ENCODE measurements at places on chromosomes 3 and 15. TPM values are rescaled to one million over a fixed set of nuclear protein-coding genes. Genes with fewer than 3 reads are reported as not detected.

GRCh38 chr3:180684807-180685206, 5.5 kb upstream of the CCDC39 start:
- no peak for DNase-seq
- peaks cover 38% of the 10 kb centered on the region for H3K27me3 ChIP-seq
- no peak overlapping the region for H3K27ac ChIP-seq
- H3K36me3 ChIP-seq = no peaks in the 10 kb centered on the region
- no peak overlapping the region for H3K4me3 ChIP-seq

- H3K4me3 ChIP-seq = no peak overlapping the region
- DNase-seq = no peak
- peaks cover 32% of the 10 kb centered on the region for H3K36me3 ChIP-seq
Measured at GRCh38 chr3:129855832-129856419, 37.6 kb downstream of the TMCC1 start.

GRCh38 chr15:47689660-47690059, 27.6 kb upstream of the SEMA6D start:
- no peak overlapping the region for H3K27ac ChIP-seq
- no peaks in the 10 kb centered on the region for H3K4me1 ChIP-seq
- no peak overlapping the region for H3K4me3 ChIP-seq
- no peaks in the 10 kb centered on the region for H3K36me3 ChIP-seq
- DNase-seq = no peak

- no peak for DNase-seq
- H3K36me3 ChIP-seq = no peaks in the 10 kb centered on the region
- no peak overlapping the region for H3K27ac ChIP-seq
- H3K4me1 ChIP-seq = no peaks in the 10 kb centered on the region
- H3K4me3 ChIP-seq = no peak overlapping the region
Measured at GRCh38 chr3:142244056-142244455, 18.7 kb upstream of the GK5 start.

DNA sequence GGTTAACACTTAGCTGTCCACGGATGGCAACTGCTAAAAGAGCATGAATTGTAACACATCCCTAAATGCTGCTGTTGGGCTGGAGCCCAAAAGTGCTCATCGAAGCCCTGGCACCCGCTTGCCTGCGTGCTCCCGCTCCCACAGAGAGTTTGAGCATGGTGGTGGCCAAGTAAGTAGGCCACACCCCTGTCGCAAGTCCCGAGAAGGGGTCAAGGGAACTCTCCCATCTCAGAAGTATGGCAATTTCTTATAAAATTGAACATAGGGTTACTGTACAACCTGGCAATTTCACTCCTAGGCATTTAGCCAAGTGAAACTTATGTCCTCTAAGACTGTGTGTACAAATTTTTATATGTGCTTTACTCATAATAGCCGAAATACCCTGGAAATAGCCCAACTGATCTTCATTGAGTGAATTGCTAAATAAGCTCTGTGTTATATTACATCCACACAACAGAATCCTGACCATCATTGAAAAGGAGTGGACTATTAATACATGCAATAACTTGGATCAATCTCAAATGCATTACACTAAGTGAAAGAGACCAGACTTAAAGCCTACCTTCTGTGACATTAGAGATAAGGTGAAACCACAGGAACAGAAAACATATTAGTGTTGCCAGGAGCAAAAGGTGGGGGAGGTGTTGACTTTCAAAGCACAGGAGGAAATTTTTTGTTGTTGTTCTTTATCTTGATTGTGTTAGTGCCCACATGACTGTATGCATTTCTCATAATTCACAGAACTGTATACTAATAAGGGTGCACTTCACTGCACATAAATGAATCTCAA, 1.5 kb upstream of the GCSAM start:
- peaks cover 69% of the 10 kb centered on the region for H3K4me1 ChIP-seq
- H3K27me3 ChIP-seq = no peaks in the 10 kb centered on the region
- H3K4me3 ChIP-seq = no peak overlapping the region
- peaks cover 13% of the 10 kb centered on the region for H3K36me3 ChIP-seq
- H3K27ac ChIP-seq = peak overlapping the region; percentile 78

DNA sequence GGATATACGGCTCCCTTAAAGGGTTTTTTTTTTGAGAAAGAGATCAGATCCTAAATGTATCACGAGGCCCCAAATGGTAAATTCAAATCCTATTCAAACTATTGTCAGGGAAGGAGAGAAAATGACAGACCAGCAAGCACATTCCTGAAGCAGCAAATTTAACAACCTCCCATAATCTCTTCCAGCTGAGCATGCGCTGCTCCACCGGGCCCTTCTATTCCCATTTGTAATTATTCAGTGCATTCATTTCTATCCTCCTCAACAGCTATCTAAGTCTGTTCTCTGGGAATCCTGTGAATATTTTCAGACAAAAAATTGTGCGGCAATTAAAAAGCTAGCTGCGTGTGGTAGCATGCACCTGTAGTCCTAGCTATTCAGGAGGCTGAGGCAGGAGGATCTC, 43.2 kb downstream of the MAGI1 start:
- H3K36me3 ChIP-seq = no peaks in the 10 kb centered on the region
- no peaks in the 10 kb centered on the region for H3K4me1 ChIP-seq
- no peak for DNase-seq
- H3K4me3 ChIP-seq = no peak overlapping the region

DNA sequence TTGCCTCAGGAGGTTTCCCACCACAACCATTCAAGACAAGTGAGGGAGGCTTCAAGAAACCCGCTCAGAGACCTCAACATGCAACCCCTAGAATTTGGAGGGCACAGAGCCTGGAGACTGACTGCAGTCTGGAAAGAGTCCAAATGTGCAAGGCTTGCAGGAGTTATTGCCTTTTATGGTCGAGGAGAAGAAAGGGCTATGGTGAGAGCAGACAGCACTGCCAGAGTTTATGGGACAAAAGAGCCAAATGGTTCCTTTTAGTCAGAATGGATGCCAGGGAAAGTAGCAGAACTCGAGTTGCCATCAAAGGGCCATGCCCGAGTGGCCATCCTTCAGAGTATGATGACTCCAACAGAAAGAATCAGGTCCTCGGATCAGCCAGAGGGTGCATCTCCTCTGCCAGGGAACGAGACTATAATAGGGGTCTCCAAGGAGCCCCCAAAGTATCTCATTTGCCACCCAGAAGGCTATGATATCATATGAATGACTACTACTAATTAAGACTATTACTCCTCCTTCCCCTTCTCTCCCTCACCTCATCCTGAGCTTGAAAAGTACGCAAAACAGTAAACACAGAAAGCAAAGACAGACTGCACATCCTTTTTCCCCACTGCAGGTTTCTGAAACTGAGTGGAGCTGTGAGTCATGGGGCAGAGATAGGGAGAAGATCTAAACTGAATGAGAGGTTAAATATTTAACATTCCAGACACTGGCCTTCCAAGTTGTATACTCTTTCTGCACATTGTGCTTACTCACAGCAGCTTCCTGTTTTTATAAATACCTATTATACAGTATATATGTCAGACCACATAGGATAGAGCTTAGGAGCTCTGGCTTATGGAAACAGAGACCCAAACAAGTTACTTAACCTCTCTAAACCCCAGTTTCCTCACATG, 33.9 kb upstream of the TMCO5A start:
- no peak overlapping the region for H3K4me3 ChIP-seq
- H3K4me1 ChIP-seq = no peaks in the 10 kb centered on the region
- no peak for DNase-seq
- peaks cover 6% of the 10 kb centered on the region for H3K27me3 ChIP-seq

Gene AP3B2
- 0.08 TPM for total RNA-seq

DNA sequence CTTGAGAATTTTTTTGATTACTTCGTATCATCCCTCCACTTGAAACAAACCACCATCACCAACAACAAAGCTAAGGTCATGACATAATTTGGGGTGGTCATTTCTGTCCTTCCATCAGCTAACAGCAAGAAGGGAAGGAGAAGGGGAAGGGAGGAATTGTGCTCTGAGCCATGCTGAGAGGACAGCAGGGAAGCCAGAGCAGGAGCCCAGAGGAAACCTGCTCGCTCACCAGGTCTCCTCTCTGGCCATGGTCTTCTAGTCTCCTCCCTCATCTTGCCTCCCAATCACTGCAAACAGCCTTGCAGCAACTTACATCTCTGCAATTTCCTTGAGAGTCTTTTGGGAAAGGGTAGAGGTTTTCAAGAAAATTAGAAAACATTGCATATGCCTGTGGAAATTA, 196.7 kb downstream of the SSR3 start:
- no peak overlapping the region for H3K27ac ChIP-seq
- peaks cover 21% of the 10 kb centered on the region for H3K27me3 ChIP-seq
- no peaks in the 10 kb centered on the region for H3K4me1 ChIP-seq
- H3K36me3 ChIP-seq = no peaks in the 10 kb centered on the region
- no peak for DNase-seq
- no peak overlapping the region for H3K4me3 ChIP-seq

- no peaks in the 10 kb centered on the region for H3K27me3 ChIP-seq
- peaks cover 53% of the 10 kb centered on the region for H3K4me1 ChIP-seq
- H3K4me3 ChIP-seq = no peak overlapping the region
- peak overlapping the region; percentile 20 for H3K27ac ChIP-seq
- H3K36me3 ChIP-seq = peaks cover 6% of the 10 kb centered on the region
Measured at GRCh38 chr3:4907643-4908432, 71.4 kb upstream of the BHLHE40 start.

DNA sequence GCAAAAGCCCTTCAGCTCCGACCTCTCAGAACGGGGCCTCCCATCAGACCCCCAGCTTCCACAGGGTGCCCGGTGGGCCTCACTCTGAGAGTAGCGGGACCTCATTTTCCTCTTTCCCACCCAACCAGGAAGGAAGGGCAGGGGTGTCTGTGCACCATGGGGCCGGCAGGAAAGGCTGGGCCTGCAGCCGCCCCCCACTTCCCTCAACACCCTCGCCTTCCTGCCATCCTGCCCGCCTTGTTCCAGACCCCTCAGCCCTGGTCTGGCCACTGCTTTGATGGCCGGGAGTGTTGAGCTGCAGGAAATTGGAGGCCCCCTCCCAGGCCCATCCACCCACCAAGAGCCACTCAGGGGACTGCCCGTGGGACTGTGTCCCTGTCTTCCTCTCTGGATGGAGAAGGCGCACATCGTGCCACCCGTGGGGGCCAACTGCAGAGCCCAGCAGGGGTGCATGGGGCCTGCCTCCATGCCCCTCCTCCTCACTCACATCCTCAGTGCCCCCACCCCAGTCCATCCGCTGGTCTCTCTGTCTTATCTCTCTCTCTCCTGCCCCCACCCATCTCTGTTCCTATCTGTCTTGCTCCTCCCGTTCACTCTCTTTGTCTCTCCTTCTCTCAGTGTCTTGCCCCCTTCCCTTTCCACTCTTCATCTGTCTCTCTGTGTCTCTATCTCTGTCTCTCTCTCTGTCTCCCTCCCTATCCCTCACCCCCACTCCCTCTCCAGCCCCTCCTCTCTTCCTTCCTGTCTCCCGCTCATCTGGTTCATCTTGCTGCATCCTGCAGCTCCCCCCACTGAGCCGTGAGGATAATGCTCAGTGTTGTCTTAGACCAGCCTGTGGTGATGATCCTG, 1.8 kb upstream of the PLXND1 start:
- no peak for DNase-seq
- peaks cover 51% of the 10 kb centered on the region for H3K27me3 ChIP-seq
- no peak overlapping the region for H3K27ac ChIP-seq
- no peaks in the 10 kb centered on the region for H3K36me3 ChIP-seq
- no peak overlapping the region for H3K4me3 ChIP-seq
- H3K4me1 ChIP-seq = peaks cover 11% of the 10 kb centered on the region

DNA sequence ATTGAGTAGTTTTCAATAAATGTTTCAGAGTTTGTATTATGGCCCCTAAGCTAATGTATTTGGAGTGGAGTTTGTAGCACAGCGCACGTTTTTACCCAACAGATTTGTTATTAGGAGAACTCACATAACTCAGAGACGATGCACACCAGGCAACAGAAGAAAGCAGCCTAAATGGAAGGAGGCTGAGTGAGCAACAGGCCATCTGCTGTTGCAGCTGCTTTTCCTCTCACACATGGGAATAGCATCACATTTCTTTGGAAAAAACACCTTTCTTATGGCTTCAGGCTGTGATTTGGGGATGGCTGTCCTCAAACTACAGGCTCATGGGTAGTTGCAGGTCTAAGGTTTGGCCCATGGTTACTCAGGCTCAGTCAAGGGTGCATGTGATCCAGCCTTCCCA, 469.3 kb upstream of the MCTP2 start:
- H3K27ac ChIP-seq = no peak overlapping the region
- no peaks in the 10 kb centered on the region for H3K4me1 ChIP-seq
- H3K4me3 ChIP-seq = no peak overlapping the region
- H3K36me3 ChIP-seq = no peaks in the 10 kb centered on the region
- no peaks in the 10 kb centered on the region for H3K27me3 ChIP-seq
- DNase-seq = no peak

GRCh38 chr3:175163686-175164085, 304.6 kb downstream of the NAALADL2 start:
- H3K36me3 ChIP-seq = no peaks in the 10 kb centered on the region
- no peak overlapping the region for H3K4me3 ChIP-seq
- H3K4me1 ChIP-seq = no peaks in the 10 kb centered on the region

DNA sequence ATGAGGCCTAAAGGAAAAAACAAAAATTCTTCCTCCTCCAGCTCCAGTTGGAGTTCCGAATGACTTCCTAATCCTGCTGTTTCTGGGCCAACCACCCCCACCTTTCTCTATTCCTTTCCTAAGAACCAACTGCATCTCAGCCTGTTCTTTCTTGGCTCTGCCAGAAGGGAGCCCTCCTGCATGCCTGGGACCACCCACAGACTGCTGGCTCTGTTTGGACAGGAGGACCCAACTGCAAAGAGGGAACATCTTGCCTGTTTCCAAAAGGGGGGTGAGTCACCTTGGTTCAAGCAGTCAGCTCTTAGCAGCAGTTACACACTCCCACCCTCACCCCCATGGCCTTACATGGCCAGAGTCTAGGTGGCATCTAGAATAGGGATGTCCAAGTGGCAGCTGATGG, 116.0 kb upstream of the PRICKLE2 start:
- no peak for DNase-seq
- no peak overlapping the region for H3K27ac ChIP-seq
- H3K27me3 ChIP-seq = peaks cover 9% of the 10 kb centered on the region
- H3K36me3 ChIP-seq = no peaks in the 10 kb centered on the region
- no peaks in the 10 kb centered on the region for H3K4me1 ChIP-seq

GRCh38 chr15:32990071-32990470, 204.4 kb downstream of the FMN1 start:
- no peaks in the 10 kb centered on the region for H3K36me3 ChIP-seq
- H3K27ac ChIP-seq = no peak overlapping the region
- peaks cover 2% of the 10 kb centered on the region for H3K27me3 ChIP-seq
- DNase-seq = no peak

DNA sequence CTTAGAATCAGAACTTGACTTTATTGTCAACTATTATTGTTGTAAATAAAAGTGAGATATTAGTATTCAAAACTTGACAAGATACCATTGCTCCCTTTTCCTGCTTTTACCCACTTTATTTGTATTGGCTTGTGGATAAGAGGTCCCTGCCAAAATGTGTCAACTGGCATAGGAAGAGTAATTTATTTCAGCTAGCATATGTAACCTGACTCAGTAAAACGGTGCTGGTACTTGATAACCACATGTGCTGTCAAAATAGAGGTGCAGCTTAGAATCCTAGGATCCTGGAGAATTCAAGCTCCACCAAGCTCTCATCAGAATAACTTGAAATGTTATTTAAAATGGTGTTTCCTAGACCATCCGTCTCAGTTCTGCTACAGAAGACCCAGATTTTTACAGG, 90.2 kb upstream of the TGFBR2 start:
- no peak overlapping the region for H3K4me3 ChIP-seq
- no peaks in the 10 kb centered on the region for H3K36me3 ChIP-seq
- H3K4me1 ChIP-seq = peaks cover 21% of the 10 kb centered on the region
- no peak overlapping the region for H3K27ac ChIP-seq
